Fibroblast of skin of right biceps (primary cell): ENCODE measurements at places on chromosomes 3 and 15.
A peak's percentile ranks its signal among the peaks of the same experiment; 100 is the strongest.

- DNase-seq: no peak
Measured at GRCh38 chr3:49170744-49171118, 667 bp upstream of the KLHDC8B start.

DNA sequence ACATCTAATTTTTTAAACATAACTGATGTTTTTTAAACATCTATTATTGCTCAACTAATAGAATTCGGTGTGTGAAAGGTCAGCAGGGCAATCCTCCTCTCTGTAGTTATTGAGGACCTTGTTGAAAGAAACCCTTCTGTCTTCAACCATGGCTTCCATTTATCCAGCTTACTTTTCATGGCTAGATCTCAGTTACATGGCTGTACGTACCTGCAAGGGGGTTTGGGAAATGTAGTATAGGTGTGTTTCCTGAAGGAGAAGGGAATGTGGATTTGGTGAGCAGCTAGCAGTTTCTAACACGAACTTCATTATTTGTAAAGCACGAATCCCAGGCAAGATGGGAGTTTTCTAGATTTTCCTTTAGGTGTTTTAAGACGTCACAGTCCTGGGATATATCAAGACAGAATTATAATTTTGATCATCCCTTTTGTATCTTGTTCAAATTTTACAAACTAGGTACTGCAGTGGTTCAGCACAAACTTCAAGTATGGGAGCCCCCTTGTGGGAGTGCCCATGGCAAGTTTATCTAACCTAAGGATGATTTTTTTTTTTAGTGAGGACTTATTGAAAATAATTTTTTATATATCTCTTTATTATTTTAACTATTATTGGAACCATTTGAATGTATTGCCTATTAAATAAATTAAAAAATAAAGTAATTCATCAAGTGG, 41.6 kb downstream of the FBXL2 start:
- DNase-seq: peak; percentile 1

DNA sequence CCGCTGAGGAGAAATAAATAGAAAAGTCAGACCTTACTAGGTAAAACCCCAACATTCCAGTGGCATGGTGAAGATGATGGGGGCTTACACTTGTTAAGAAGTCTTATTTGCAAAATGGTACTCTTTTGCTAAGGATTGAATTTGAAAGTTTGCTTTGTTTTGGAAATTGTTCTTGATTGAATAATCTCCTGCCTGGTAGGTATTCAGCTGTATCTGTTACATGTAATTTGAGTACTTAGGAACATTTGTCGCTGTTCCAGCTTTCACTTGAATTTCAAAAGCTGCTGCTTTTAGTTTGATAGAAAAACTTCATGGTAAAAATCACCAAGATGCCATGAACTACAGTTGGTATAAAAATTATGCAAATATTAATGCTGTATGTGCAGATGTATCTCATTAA, 44.6 kb downstream of the TFG start:
- DNase-seq: no peak

GRCh38 chr15:89002830-89003229, 85.4 kb upstream of the ABHD2 start:
- no peak for DNase-seq

DNA sequence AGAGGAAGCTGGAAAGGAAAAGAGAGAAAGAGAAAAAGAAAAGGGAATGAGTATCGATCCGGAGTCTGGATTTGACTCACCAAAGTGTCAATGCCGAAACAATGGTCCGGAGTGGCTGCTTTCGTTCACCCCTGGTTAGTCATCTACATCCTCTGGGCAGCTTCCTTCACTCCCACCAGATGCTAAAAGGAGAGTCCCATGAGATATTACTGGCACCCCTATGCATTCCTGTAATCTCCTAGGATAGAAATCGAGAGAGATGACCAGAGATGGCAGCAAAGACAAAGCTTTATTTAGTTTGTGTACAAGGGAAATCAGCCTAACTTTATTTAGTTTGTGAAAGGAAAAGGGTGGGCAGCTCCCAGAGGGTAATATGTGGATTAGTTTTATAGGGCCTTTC, 622.2 kb downstream of the ZPLD1 start:
- DNase-seq: peak; percentile 35

GRCh38 chr3:57694146-57694545, 1.3 kb upstream of the DENND6A start:
- no peak for DNase-seq

DNA sequence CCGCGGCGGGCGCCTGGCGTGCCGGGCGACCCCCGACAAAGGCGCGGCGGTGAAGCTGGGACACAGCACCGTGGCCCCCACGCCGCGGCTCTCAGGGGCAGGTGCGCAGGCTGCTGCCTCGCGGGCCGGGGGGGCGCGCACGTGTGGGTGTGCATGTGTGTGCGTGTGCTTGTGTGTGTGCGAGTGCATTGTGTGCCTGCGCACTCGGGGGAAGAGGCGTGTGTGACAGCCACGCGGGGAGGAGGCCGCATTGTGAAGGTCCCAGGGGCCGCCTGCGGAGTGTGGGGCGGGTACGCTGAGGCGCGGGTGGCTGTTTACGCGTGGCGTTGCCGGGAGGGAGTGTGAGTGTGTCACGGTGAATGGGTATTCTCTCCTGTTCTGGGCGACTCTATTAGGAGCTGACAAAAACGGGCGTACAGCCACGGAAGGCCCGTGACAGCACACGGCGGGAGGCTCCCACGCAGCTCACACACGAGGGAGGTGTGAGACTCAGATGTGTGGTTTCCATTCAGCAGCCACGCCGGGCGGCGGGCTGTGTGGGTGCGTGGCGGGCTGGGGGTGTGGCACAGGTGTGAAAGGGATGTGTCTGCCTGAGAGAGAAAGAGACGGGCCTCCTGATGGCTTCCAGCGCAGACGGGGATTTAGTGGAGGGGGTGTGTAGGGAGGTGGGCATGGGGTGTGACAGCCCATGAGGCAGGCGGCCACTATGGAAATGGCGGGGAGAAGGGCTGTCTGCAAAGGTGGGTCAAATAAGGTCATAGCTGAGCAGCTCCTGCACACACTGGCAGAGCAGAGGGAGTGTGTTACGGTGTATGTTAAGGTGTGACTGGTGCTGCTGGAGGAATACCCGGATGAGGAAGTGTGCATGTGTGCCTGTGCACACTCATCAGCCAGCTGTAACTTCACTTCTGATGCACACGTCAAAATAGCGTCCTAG, 750 bp downstream of the PODXL2 start:
- no peak for DNase-seq

DNA sequence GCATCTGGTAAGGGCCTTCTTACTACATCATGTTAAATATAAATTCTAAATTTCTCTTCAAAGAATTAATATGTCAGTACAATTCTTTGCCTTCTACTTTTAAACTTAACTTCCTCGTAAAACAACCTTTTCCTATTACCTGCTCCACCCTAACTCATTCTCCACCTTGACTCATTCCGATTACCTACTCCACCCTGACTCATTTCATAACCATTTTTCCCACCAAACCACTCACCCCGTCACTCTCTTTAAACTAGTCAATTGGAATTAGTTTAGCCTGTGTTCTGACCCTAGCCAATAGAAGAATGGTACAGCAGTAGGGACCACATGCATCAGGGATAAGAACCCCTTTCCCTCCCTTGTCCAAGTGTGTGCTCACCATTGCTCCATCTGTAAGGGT, 65.6 kb downstream of the PLSCR2 start:
- no peak for DNase-seq

DNA sequence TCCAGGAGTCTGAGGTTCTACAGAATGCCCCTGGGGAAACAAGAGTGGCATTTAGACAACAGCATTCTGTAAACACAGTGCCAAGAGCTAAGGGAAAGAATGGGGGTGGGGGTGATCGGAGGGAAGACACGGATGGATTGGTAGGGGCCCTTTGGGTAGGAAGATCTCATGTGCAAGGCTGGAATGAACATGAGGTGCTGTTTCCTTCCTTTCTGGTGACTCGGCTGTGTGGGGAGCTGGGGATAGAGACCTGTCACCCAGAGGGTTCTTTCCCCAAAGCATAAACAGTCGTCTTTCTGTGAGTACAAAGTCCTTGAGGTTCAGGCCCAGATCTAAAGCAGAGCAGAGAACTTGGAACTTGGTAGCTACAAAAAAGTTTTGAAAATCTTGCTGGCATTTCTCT, 11.7 kb downstream of the TPM1 start:
- peak; percentile 49 for DNase-seq

- no peak for DNase-seq
Measured at GRCh38 chr15:94041746-94042145, 189.6 kb upstream of the MCTP2 start.

DNA sequence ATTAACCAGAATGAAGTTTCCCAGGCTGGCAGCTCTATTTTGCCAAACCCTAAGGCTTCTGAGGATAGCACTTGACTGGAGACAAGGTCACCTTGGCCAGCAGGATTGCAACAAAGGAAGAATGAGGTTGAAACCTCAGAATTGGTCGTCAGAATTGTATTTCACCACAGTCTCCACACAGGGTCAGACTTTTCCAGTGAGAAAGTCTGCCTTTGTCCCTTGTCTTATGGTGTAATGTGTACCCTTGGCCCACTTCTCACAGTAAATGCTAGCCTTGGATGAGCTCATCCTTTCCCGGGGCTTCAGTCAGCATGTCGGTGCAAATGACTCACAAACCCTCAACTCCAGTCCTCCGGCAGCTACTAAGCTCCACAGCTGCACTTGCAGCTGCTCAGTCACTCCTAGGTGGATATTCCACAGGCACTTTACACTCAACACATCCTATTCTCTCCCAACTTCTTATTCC, 19.7 kb downstream of the SSR3 start:
- peak; percentile 97 for DNase-seq

DNA sequence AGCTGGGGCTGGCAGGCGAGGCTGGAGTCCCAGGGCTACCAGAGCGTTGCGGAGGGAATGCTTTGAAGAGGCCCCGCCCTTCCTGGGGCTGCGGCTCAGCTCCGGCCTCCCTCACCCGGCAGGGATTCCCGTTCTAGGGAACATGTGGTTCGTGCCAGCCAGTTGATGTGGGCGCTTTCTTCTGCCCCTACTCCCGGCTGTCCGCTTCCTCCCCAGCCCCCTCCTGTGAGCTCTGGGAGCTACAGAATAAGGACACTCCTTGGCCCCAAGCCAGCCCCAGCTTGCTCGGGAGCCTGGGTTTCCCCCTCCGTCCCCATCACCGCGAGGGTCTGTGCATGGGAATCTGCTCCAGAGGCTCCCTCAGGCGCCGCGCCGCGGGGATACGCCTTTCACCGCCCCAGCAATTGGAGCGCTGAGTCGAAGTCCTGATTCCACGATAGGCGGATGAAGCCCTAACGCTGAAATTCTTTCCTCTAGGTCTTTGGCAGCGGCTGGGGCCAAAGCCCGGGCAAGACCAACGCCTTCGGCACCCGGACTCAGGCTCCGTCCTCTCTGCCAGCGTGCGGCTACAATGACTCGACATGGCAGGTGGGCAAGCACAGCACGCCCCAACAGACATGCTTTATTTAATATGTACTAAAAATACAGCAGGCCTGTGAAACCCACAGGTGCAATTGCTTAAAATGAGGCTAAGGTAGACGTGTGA, 69.5 kb downstream of the KLF15 start:
- DNase-seq: peak; percentile 43

DNA sequence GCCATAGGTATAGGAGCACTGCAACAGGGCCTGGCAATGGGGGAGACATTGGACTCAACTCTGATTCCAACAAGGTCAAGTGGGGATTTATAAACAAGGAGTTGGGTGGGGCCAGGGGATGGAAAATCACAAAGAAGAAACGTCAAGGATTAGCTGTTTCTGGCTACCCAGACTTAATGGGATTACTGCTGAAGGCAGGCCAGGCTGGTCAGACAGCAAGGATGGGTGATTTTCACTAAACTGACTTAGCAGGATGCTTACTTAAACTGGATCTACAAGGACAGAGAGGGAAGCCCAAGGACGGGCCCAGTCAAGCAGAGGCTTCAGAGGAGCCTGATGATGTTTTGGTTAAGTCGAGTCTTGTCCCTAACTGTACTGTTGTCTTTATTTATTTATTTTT, 76.2 kb downstream of the USP13 start:
- DNase-seq: no peak

DNA sequence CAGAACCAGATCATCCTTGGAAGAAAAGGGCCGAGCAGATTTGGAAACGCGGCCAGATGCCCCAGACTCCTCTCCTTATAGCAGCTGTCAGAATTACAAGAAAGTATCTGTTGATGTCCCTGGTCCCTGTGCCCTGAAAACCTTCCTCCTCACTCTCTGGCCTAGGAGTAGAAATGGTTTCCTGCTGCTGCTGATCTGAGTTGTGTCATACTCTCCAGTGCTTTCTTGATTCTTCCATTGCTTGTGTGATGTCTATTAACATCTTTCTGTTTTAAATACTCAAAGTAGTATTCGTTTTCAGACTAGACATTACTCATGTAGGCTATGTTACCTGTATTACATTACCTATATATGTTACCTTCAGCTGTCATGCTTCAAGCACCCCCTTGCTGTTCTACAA, 26.8 kb upstream of the HERC1 start:
- no peak for DNase-seq

GRCh38 chr3:161890147-161890625, 393.6 kb downstream of the OTOL1 start:
- peak; percentile 91 for DNase-seq

- DNase-seq: peak; percentile 78
Measured at GRCh38 chr3:147418808-147419701, 9.9 kb downstream of the ZIC1 start.

DNA sequence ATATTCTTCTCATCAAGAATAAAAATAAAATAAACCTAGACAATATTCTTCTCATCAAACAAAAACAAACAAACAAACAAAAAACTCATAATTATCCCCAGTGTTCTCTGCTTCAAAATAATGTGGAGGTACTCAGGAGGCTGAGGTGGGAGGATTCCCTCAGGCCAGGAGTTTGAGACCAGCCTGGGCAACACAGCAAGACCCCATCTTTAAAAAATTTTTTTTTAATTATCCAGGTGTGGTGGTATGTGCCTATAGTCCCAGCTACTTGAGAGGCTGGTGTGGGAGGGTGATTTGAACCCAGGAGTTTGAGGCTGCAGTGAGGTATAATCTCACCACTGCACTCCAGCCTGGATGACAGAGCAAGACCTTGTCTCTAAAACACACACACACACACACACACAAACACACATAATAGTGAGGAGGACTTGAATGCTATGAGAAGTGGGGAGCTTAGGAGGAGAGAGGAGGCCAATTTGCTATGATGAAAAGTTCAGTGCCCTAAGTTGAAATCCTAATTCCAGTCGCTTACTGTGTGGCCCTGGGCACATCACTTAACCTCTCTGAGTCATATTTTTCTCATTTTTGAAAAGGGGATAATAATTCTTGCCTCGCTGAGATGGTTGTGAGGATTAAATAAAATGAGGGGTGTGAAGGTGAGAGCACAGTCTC, 35.8 kb upstream of the HERC1 start:
- no peak for DNase-seq
